ENCODE measurements at places on chromosomes 7 and 10.

GRCh38 chr10:128144547-128144946 is 18.3 kb upstream of the MKI67 start:
- DNase-seq: no peak

GRCh38 chr7:41795276-41795833 is 92.5 kb upstream of the INHBA start:
- DNase-seq: no peak

DNA sequence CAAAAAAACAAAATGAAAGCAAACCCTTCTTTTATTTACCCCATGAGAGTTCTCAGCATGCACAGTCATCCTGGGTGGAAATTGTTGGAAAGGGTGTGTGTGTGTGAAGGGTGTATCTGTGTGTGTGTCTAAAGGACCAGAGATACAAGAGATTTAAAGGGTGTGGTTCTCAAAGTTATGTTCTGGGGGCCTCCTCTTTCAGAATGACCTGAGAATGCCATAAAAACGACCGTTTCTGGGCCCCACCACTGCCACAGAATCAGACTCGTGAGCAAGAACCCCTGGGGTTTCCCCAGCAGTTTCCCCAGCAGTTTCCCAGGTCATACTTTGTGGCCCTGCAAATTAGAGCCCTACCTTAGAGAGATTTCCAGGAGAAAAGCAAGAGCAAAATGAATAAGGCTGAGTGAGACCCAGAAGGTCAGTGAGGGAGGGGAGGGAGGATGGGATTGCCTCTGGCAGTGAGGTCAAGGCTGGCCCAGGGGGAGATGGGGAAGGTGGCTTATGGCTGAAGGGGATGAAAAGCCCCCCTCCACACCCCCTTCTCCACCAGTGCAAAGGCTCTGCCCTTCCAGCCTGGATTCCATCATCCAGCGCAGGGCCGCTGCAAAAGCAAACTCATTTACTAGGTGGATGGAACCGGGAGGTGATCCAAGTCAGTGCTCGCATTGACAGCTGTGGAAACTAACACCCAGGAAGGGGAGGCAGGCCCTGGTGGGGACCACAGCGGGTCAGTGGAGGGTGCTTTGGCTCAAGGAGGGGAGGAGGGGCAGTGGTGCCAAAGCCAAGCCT is 10.2 kb downstream of the PYROXD2 start:
- peak; percentile 15 for DNase-seq

- no peak for DNase-seq
These were observed at the start of gene FKBP9 for GRCh38 chr7:32957326-32958045. TSS of gene FKBP9 (plus strand) at chr7:32957440. CDS start at chr7:32957574, 134 bp downstream.

DNA sequence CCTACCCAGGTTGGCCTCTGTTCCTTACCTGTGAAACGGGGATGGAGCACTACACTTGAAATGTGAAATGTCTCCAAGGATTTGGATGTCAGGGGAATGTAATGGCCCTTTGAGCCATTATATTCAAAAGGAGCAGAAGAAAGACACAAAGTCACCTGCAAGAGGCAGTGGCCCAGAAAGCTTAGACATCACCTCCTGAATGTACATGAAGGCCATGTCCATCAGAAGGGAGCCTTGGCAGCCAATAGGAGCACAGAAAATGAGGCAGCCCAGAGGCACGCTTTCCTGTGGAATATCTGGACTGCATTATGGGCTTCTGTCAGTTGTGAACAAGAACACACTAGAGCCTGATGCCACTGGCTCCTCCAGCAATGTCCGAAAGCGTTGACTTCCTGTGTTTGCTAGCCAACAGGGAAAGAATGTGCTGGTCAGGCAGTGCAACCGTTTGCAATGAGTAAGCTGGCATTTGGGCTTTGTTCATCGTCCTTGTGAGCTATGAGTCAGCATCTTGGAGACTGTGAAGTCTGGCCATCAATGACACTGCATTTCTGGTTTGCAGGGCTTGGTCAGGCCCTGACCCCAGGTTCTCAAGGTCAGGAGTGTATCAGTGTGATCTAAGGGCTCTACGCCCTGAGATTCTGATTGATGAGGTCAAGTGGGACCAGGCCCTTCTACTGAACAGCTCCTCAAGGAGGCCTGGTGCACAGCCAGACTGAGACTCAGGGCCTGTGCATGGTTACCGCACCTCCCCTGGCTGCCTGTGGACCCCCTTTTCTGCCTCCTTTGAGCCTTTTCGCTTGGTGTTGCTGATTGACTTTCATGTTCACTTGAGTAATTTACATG is 222.4 kb downstream of the RPS24 start:
- peak; percentile 92 for DNase-seq

DNA sequence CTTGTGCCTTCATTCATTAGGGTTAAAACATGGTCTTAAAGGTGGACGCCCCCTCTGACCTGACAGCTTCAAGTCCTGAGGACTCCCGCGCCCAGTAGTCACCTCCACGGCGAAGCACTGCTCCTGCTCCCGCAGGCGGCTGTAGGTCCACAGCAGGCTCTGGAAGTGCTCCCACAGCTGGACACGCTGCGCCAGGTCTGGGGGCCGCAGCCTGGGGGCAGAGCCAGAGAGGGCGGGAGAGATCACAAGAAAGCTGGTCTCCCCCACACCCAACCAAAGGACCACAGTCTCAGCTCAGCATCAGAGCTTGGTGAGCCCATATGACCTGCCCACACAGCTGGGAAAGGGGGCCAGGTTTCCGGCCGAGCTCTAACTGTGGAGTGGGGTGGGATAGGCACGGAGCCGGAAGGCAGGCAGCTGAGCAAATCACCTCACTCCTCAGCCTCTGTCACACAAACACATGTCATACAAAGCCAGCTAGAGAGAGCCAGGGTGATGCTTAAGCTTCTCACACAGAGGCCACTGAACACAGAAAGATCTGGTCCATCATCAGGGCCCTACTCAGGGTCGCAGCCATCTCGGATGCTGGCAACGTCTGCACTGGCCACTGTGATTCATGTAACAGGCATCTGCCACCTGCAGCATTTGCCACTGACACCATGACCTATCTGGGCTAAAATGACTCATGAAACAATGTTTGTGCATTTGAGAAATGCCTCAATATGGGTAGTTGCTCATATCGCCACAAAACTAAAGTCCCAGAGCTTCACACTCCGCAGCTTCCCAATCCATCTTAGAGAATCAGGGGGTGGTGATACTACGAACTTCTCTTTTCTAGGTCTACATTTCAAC is 12.6 kb downstream of the HPS1 start:
- peak; percentile 48 for DNase-seq

DNA sequence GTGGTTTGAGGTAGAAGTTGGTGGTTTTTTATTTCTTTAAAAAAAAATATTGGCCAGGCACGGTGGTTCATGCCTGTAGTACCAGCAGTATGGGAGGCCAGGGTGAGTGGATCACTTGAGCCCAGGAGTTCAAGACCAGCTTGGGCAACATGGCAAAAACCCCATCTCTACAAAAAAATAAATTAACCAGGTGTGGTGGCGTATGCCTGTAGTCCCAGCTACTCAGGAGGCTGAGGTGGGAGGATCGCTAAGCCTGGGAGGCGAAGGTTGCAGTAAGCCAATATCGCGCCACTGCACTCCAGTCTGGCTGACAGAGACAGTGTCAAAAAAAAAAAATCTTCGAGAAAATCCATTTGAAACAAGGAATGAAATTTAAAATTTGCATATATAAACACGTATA is 1.1 kb downstream of the IL2RA start:
- DNase-seq: no peak

DNA sequence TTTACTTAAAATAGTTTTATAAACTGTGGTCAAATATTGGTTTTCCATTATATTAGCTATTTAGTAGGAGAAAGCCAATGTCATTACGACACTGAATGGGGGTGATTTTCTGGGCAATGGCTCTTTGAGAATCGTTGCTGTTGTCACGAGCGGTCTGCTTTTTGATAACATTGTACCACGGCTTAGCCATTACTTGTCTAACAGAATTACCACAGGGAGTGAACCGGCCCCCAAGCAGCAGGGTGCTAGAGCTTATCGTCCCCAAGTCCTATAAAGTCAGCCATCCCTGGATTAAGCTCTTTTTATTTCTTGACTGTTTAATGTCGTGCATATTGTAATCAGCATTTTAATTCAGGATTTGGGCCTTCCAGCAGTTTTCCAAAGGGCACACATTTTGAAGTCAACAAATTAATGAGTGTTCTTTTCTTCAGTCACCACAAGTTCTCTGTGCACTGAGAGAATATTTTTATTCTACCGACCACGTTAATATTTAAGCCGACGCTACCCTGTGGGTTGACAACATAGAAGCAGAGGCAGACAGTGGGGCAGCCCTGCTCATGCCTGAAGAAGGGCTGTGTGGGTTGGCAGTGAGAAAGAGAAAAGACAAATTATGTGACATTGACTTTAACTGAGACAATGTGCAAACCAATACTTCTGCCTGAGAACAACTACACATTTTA is 125.8 kb downstream of the ICA1 start:
- no peak for DNase-seq

- DNase-seq: peak; percentile 76
These were observed 13.9 kb downstream of the ARHGAP19 start for GRCh38 chr10:97278491-97278989.

- DNase-seq: no peak
These were observed 35.0 kb downstream of the EVX1 start for GRCh38 chr7:27277628-27278027.

DNA sequence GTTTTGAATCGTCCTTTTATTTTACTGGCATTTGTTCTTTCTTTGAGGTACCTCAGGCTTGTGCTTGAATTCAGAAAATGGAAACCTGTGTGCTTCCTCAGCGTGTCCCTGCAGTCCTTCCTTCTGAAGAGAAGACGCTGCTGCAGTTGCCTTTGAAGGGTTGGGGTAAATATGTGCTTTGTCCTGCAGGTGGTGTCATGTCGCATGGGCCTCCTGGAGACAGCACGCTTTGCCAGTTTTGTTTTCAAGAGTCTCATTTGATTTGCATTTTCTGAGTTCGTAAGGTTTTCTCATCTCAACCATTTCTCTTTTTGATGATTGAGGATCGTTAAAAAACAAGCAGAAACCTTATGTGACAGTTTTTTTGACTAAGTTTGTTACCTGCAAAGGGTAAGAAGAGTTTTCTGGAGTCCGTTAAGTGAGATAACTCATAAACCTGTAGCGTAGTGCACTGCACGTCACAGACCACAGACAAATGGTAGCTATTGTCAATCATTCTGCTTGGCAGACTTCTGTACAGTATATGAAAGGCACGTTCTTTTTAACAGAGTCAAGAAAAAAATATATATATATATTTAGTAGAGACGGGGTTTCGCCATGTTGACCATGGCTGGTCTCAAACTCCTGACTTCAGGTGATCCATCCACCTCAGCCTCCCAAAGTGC is 57.0 kb downstream of the CDC123 start:
- DNase-seq: no peak

DNA sequence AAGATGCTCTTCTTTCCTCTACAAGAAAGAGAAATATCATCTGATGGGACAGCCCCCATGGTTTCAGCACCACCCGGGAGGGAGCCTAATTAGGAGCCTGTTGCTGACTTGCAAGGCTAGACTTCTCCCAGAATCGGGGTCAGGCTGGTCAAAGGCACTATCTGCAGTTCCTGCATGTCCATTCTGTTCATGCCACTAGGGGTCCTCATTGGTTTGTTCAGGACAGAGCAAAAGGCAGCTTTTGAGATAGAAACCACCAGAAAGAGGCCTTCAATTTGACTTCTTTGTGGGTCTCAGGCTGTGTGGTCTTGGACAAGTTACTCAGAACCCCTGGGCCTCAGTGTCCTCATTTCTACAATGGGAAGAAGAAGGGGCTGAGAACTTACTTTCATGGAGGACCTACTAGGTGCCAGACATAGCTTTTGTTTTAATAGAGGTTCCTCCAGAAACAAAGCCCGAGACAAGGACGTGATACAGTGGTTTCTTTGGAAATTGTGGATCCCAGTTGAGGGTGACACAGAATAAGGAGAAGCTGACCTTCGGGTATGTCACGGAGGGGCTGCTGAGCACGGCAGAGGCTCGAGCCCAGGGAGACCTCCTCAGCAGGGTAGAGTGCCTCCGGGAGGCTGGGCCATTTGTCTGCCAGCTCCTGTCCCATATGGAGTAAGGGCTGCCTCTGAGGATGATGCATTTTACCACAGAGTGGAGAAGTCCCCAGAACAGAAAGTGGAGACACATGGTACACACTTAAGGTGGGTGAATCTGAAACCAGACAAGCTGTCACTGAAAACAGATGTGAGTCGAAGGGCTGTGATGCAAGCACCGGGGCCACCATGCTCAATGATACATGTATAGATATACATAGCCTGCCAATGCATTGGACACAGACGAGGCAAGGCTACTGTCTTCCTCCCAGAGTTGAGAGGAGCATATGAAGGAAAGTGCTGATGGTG is 33.1 kb upstream of the NEUROD6 start:
- peak; percentile 10 for DNase-seq

DNA sequence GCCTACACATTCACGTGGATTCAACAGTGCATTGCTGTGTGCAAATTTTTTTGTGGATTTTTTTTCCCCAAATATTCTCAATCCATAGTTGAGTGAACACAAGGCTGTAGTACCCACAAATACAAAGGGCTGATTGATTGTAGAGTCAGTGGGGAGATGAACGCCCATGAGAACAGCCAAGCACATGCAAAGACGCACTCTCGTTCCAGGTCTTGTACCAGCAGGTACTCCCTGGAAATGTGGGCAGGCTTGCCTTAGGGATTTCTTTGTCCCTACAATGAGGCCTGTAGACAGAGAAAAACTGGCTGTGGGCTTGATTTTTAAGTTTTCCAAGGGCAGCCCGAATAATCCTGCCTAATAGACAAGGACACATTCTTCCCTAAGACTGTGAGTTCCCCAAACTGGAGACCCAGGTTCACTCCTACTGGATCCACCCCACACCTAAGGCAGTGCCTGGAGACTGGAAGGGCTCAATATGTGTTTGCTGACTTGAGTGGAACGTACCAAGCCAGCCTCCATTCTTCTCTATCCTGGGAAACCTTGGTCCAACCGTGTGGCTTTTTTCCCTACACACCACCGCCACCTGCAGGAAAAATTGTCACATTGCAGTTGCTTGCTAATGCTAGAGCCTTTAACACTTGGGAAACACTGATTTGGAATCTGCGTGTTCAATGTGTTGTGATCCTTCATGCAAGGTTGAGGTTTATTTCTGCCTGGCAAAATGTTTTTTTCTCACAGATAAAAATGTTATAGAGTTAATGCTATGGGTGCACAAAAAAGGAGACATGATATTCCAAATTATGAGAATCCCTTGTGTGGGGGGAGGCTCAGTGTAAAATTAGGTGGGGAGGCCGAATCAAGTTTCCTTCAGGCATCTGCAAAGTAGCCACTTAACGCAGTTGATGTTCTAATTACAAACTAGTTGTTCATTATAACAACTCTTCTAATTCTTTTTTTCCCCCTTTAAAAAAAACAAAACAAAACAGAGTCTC is 49.3 kb downstream of the PPP1R17 start:
- DNase-seq: peak; percentile 13

- DNase-seq: no peak
These were observed 28.9 kb downstream of the PPP1R3C start for GRCh38 chr10:91603931-91604331.

DNA sequence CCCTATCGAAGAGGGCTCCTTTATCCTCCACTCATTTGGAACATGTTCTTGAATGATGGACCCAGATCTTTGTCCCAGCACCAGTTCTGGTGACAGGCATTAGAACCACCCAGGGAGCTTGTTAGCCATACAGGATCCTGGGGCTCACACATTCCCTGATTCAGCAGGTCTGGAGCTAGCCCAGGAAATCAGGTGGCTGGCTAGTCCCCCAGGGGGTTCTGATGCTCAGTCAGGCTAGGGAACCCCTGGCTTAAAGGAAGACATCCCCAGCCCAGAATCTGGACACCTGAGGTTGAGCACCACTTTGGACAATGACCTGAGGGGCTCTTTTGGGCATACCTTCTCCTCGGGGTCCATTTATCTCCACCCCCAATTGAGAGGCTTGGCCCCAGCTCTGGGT is 37.0 kb upstream of the NANOS1 start:
- no peak for DNase-seq

- DNase-seq: no peak
These were observed 151.8 kb downstream of the SFMBT2 start for GRCh38 chr10:7258948-7259523.

- no peak for DNase-seq
These were observed 101.9 kb downstream of the GRID1 start for GRCh38 chr10:86264481-86265231.
